T47D (cell line): ENCODE measurements at places on chromosomes 16 and 17.

DNA sequence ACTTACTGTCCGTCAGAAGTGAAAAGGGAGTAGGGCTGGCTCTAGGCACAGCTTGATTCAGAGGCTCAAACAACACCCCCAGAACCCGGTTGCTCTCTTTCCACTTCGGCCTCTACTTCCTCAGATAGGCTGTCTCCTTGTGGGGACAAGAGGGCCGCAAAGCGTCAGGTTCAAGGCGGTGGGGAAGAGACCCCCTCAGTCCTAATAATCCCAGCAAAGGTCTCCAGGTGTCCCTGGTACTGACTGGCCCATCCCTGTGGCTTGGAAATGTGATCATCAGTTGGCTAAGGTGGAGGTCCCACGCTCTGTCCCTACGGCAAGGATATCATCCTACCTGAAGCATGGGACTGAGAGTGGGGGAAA is 26.0 kb downstream of the NGFR start:
- no peak for DNase-seq

DNA sequence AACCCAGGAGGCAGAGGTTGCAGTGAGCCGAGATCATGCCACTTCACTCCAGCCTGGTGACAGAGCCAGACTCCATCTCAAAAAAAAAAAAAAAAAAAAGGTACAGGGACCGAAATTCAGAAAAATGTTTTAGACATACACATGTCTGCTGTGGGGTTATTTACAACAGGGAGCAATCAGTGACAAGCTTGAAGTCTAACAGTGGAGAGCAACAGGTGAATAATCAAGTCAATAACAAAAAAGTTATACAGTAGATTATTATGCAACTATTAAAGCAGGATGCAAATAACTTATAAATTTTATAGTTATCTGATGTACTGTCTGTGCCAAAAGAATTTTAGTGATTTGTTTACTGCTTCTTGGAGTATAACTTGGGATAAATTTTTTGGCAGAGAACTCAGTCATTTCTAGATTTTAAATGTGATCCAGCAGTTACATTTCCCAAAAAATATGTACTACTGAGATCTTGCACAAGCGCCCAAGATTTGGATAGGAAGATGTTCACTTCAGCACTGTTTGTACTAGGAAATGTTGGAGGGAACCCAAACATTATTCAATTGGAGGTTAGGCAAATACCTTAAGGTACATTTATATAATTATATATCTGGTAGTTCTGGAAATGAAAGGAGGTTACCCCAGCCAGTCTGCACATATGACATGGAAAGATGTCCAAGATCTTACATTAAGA is 34.1 kb downstream of the EEF2K start:
- peak; percentile 28 for DNase-seq

GRCh38 chr17:57926723-57927047 is 28.5 kb downstream of the CUEDC1 start:
- no peak for DNase-seq

GRCh38 chr16:11034481-11034931 is 90.1 kb downstream of the CLEC16A start:
- DNase-seq = no peak

GRCh38 chr16:14509055-14509454 is 121.0 kb downstream of the PARN start:
- no peak for DNase-seq

- DNase-seq = peak; percentile 68
Measured at GRCh38 chr16:67428146-67428731, 2.7 kb upstream of the HSD11B2 start.

DNA sequence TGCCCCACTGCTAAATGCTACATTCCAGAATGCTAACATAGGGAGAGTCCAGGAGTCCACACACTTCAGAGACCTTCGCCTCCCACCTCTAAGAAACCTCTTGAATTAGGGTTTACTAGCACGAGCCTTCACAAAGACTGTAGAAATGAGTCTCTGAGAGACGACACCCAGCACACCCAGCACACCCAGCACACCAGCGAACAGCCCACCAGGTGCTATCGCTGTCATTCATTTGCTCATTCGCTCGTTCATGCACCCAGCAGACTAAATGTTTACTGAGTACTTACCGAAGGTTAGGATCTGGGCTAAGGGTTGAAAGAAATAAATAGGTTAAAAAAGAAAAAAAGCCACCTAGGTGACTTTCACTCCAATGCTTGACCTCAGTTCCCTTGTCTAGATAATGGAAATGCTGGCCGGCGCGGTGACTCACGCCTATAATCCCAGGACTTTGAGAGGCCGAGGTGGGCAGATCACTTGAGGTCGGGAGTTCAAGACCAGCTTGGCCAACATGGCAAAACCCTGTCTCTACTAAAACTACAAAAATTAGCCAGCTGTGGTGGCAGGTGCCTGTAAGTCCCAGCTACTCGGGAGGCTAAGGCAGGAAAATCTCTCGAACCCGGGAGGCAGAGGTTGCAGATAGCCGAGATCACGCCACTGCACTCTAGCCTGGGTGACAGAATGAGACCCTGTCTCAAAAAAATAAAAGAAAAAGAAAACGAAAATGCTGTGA is 100.8 kb downstream of the ADCY9 start:
- DNase-seq = no peak

GRCh38 chr17:80847496-80848230 is 144.0 kb upstream of the CHMP6 start:
- DNase-seq = no peak

DNA sequence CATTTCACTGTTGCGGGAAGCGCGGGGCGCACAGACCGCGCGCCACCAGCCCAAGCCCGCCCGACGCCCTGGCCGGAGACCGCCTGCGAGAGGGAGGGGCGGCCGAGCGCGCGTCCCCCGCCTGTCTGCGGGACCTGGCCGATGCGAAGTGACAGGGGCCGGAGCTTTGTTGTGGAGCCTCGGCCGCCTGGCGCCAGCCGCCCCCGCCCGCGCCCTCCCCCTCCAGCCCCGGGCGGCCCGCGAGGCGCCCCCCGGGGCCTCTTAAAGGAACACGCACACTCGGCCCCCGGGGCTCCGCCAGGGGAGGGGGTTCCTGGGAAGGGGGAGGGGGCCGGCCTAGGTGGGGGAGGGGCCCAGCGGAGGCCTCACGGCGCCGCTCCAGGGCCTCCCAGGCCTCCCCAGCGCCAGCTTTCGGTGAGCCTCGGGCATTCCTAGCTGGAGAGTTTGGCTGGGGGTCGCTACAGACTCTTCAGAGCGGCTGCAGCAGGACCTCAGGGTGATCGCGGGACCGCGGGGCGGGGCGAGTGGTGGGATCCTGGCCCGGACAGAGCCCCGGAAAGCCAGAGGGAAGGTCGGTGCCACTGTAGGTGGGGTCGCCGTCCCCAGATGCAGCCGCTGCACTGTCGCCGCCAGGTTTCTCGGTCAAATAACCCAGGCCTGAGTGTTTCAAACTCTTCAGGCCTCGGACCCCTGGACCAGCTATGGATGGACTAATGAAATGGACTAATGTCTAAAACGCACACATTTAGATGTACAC is 2.4 kb upstream of the TBX2 start:
- no peak for DNase-seq

- no peak for DNase-seq
Measured at GRCh38 chr17:66637491-66637890, 197.4 kb upstream of the CACNG5 start.

DNA sequence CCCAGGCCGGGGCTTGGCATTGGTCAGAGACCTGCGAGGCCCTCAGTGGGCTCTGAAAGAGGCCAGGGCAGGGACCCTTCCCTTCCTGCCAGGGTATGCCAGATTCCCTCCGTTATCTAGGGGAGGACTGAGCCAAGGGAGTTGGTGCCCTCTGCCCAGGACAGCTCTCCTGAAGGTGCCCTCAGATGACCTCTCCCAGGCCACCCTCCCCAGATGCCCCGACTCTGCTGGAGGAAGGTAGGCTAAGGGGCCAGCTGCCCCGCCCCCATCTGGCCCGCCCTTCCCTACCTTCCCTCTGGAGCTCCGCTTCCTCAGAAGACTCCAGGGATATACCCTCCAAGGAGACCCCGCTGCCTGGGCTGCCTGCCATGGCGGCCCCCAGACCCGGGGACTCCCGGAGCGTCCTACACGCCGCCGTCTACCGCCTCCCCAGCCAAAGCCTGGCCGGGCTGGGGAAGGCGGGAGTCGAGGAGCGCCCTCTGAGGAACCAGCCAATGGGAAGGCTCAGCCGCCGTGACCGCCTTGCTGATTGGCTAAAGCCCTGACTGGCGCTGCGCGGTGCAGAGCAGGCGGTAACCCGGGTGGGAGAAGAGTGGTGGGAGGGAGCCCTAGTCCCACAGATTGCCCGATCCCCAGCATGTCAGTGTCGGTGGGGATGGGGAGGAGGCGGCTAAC is 7.0 kb downstream of the MPP2 start:
- DNase-seq = peak; percentile 92

DNA sequence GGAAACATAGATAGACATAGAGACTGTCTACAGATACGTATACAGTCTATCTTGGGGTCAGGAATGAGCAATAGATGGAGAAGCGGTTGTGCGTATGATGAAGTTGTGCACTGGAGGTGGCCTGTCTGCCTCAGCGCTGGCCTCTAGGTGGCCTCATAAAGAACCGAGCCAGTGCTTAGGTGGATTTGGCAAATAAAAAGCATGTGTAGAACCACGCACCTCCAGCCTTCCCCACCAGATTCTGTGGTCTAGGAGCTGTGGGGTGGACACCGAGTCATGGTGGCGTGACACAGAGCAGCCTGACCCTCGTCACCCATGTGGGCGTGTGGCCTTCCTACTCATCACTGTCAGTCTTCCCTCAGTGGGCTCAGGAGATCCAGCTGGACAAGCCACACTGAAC is 34.0 kb downstream of the PGS1 start:
- peak; percentile 53 for DNase-seq

GRCh38 chr17:81192386-81193050 is 26.5 kb upstream of the AATK start:
- DNase-seq = no peak

DNA sequence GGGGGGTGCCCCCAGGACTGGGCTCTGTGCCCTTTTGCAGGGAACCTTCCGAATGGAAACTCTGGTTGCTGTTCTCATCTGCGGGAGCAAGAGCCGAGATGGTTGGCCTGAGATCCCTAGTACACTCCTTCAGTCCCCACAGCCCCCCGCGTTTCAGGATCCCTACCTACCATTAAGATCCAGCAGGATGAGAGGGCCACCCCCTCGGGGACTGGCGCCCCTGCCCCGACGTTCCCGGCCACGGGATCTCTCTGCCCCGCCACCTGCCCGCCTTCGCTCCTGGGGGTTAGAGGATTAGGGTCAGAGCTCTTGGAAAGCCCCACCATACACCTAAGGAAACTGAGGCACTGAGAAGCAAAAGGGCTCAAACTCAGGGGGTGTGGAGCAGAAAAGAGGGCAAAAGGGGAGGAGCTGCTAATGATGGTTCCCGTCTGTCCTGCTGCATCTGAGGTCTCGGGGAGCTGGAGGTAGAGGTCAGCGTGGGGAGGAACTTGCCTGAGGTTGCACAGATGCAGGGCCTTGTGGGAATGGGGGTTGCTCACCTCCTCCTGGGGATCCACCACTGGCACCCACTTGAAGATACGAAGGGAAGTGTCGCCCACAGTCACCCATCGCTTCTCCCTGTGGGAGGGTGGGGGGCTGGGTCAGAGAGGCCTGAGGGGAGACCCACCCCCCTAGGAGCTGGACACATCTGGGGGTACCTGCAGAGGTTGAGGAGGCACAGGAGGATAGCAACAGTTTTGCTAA is 1.0 kb downstream of the BCL7C start:
- DNase-seq = no peak

DNA sequence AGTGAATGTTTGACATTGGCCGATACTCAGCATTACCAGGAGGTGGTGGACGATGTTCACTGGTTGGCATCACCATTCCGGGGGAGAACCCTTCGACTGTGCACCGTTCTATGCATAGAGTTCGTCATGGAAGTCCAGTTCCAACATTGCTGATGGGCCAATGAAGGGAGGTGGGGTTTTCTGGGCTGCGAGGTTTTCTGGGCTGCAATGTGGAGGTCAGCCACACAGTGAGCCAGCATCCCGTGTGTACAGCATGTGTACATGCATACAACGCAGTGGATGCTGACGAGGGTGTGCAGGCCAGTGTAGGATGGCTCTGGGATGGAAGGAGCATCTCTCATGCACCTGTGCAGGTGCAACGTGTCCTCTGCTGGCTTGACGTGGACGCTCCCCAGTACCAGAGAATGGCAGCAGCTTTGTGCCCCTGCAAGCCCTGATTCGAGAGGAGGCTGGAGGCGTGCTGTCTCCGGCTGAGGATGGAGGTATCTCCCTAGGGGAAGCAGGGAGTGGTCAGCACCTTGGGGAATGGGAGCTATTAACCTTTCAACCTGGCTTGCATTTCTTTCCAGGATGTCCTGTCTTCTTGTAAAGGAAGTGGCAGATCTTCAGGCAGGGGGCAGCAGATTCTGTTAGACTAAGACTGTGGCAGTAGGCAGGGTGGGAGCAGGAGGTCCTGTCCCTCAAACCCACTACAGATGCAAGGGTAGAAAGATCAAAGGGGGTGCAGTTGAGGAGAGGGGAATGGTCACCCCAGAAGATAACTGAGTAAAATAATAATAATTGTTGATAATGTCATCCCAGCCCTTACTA is 98.2 kb downstream of the CYLD start:
- no peak for DNase-seq

DNA sequence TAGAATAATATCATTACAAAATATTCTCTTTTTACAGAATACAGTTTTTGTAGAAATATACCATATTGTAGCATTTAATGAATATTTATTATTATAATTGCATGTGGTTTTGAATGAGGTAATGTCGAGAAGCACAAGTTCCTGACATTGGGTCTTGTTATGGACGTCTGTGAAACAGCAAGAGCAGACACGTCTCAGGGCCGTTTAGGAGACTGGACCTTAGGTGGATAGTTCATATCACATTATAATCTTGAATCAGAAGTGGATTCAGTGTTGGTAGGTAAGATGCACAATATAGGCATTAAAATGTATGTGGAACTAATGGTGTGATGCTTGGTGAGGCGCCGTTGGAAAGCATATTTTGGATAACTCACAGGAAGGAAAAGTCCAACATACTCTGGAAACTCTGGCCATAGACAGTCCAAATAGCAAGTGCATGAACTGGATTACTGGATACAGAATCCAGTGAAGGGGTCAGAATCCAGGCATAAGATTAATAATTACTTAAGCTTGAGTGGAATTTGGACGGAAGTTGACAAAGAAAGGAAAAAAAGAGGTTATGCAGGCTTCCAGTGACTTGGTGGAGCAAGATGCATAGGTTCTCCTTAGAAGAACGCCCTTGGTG is 17.2 kb downstream of the ABCA8 start:
- DNase-seq = no peak

DNA sequence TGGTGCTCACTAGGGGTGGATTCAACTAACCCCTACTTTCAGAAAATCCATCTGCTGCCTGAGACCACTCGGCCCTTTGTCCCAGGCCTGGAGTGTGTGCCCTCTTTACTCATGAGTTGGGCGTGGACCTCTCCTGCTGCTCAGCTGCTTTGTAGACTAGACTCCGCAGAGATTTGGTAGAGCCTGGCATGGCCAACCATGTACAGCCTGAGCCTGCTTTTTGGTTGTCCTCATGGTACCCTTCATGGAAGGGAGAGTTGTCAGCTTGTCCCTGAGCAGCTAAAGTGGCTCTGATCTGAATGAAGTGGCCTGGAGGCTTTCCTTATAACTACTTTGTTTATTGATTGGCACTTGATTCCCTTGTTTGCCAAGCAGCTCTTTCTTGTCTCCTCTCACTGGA is 1.5 kb downstream of the EDC4 start:
- no peak for DNase-seq
